Kidney epithelial cell (primary cell): ENCODE measurements at places on chromosomes 6 and 20.

GRCh38 chr6:24497254-24497970 lies 2.6 kb downstream of the ALDH5A1 start:
- no peak for DNase-seq

- DNase-seq, result no peak
Measured at GRCh38 chr20:15882553-15882952, 690.7 kb downstream of the KIF16B start.

DNA sequence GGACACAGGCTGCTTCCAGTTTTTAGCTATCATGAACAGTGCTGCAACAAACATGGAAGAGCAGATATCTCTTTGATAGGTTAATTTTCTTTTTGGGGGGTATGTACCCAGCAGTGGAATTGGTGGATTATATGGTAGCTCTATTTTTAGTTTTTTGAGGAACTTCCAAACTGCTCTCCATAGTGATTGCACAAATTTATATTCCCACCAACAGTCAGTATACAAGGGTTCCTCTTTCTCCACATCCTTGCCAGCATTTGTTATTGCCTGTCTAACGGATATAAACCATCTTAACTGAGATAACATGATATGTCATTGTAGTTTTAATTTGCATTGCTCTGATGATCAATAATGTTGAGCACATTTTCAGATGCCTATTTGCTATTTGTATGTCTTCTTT lies 237.6 kb downstream of the MMUT start:
- DNase-seq, result no peak

DNA sequence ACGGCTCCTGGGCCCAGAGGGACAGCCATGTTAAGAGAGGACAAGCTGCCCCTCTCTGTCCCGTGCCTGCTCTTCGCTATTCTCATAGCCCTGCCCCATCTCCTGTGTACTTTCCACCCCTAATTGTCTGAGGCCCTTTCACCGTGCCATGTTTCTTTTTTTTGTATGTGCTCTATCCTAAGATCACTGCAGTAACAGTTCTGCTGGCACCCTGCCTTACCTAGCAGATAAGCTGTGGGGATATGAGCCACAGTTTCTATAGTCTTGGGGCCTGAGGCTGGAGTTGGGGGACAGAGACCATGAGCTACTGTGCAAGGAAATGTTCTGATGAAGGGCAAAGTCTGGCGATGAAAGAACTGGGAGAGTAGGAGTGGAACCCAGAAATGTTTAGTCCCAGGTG lies 269.5 kb upstream of the CITED2 start:
- no peak for DNase-seq

DNA sequence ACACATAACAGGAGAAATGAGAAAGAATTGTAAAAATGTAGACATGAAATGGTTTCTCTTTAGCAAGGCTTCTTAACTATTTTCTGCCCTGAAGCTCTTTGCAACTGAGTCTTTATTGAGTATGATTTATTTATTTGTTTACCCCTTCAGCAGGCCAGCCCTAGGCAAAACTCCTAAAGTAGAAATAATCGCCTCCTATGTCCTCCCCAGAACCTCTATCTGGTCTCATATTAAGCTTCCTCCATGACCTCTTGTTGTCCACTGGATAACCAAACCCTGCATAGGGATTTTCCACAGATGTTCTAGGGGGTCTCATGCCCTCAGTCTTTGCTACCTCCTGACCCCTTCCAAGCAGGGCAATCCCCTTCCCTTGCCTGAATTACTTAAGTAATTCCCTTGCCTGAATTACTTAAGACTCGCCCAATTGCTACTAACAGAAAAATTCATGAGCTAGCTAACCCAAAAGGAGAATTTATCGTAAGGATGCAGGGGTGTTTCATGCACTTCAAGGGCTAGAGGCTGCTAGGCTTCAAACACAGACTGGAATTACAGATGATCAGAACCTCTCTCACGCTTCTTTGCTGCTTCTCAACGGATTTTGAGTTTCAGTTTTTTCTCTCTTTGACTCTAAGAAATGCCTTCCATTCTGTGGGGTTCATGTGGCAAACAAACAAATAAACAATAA lies 425.9 kb upstream of the RNF217 start:
- no peak for DNase-seq

GRCh38 chr6:110645685-110646418 lies 169.4 kb downstream of the CDK19 start:
- DNase-seq, result no peak

GRCh38 chr20:35257175-35257909 lies 20.6 kb downstream of the MMP24OS start:
- no peak for DNase-seq

DNA sequence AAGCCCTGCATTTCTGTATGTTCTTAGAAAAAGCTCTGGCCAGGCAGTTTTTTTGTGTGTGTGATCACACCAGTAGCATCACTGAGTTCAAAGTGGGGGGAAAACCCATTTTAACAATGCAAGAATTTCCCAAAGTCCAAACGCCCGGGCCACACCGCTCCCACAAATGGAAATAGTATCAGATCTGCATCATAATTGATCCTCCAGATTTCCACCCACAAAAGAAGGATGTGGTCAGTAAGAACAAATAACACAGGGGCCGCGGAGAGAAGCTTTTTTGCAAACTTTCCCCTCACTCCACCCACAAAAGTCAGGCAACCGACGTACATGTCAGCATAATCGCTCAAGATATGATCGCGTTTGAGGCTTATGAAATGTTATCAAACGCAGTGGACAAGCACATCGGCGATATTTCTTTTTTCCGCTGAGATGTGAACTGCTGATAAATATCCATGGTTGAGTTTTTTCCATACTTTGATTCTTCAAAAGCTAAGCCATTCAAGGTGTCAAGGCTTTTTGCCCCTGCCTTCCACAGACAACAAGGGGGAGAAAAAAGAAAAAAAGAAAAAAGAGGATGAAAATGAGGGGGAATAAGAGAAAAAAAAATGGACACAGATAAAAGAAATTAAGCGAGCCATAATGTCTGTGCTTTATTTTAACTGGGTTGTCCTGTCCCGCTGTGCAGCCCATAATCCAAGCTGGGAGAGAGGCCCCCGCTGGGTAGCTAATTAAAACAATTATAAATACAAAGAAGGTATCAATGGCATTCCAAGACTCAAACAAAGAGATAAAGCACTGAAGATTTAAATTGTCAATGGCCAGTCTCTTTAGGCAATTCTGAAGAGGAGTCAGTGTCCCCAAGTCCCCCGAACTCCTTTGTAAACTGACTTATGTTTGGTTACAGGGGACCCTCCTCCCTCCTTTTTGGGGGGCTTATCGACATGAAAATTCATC lies 143.5 kb downstream of the ZFP64 start:
- DNase-seq, result peak; percentile 28

DNA sequence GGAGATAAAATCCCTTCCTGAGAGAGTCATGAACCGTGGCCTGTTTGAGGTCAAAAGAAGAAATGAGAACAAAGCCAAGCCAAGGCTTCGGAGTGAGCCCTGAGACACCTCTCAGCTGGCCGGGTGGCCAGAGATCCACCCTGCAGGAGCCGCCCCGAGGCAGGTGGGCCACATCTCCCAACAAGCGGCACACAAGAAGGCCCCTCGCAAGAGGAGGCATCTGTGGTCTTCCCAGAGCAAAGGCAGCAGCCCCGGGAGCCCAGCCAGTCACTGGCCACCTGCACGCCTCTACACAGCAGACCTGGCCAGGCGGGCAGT lies 30.9 kb upstream of the AFDN start:
- no peak for DNase-seq

DNA sequence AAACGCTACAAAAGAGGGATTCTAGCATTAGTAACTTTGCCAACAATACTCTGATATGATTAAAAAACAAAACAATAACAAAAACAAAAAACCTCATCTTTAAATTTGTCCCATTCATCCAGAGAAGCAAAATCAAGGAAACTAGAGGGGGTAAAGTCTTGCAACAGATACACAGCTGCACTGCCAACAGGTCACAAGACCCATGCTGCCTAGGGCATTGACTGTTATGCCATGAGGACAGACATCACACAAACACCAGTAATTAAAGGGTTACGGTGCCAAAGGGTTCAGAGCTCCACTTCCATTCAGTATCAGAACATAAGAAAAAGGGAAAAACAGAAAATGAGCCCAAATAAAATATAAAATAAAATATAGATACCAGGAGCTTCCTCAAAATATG lies 1.6 kb downstream of the TBC1D20 start:
- no peak for DNase-seq

DNA sequence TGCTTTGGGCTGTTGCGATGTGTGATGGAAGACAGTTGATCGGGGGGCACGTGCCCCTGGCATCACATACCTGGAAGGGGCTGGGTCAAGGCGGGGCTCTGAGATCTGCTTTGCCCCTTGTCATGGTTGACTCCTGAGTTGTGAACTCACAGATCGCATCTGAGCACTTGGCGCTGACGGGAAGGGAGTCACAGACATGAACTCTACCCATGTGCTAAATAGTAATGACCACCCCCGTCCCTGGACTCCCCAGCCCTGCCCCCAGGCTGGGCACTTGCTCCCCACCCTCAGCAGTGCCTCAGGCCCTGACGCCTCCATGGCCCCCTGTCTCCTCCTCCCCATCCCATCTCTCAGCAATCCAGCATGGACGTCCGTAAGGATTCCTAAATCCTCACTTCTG lies 107.0 kb downstream of the SYNDIG1 start:
- no peak for DNase-seq

- no peak for DNase-seq
Measured at GRCh38 chr6:159969204-159969912, 476 bp downstream of the IGF2R start.

GRCh38 chr20:44990425-44990824 lies 24.1 kb downstream of the STK4 start:
- no peak for DNase-seq

DNA sequence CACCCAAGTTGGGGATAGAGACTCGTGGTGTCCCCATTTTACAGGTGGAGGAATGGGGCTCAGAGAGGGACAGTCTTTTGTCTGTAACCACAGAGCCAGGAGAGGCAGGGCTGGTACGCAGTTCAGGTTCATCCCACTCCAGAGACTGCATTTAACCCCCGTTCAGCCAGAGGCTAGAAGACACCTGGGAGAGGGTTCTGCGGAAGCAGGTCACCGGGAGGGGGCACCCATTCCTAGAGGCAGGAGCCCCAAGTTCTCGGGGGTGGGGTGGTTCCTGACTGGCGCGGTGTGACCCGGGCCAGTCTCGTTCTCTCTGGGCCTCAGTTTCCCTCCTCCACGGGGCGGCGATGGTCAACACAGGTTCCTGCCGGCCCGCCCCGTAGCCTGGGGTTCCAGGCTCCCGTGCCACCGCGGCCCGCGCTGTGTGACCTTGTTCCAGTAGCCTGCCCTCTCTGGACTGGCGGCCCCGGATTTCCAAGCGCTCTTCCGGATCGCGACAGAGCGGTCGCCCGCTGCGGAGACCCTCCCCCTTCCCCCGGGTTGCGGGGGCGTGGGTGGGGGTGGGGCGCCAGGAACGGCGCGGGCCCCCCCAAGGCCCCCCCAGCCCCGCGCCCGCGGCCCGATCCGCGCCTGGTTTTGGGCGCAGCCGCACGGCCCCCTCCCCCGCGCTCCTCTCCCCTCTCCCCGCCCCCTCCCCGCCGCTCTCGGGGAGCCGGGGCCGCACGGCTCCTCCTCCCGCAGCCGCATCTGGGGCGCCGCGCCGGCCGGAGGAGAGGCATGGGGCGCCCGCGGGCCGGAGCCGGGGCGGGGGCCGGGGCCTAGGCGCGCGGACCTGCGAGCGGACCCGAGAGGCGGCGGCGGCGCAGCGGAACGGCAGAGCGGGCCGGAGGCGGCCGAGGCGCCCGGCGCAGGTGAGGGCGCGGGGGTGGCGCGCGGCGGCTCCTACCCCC lies at the start of gene DLGAP4:
Gene DLGAP4 (plus strand): TSS at position 738 of the 950 bp plus-strand sequence. CDS start 125,379 bp downstream, outside the sequence.
- DNase-seq, result no peak

GRCh38 chr6:31558631-31559500 lies 11.5 kb downstream of the NFKBIL1 start:
- DNase-seq, result no peak

GRCh38 chr6:133262804-133263203 lies 21.6 kb downstream of the EYA4 start:
- DNase-seq, result no peak

- no peak for DNase-seq
Measured at GRCh38 chr20:38834868-38835267, 29.4 kb downstream of the PPP1R16B start.

- DNase-seq, result no peak
Measured at GRCh38 chr6:56655996-56656395, 13.3 kb upstream of the DST start.

DNA sequence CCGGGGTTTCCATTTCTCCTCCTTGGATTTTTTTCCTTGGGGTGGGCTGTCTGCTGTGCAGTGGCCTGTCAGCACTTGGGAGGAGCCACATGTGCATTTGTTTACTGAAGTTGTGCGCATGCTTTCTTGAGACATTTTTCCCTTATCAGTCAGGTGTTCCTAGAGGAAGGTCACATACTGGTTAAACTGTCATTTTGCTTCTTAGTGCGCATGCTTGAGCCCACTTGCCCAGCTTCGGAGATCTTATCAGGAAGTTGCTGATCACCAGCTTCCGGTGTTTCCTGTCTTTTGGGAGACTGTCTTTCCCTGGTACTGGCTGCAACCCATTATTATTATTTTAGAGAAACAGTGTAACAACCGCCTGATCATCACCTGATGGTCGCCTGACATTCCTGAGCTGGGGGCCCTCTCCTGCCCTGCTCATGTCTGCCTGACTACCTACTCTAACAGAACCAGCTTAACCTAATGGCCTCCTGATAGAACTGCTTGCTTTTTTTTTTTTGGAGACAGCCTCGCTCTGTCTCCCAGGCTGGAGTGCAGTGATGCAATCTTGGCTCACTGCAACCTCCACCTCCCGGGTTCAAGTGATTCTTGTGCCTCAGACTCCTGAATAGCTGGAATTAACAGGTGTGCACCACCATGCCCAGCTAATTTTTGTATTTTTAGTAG lies 378 bp upstream of the ERVFRD-1 start:
- no peak for DNase-seq

DNA sequence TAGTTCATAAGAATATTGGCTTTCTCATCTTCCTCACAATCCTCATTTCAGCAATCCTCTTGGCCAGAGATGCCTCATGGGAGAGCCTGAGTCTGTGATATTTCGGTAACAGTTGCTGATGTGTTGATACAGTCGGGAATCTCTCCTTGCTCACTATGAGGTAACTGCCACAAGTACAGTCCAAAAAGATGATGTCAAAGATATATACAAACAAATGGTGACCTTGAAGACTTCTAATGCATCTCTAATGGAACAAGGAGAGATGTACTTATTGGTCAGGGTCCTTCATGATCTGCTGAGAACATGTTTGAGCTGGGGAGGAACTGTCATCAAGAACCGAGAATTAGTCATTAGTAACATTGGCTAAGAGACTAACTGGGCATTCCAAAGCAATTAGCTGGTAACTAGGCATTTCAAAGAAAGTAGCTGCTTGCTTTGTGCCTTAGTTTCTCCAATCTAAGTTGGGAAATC lies 56.1 kb downstream of the FILIP1 start:
- DNase-seq, result peak; percentile 32

GRCh38 chr20:4459081-4459480 lies 262.6 kb upstream of the PRND start:
- DNase-seq, result no peak
